ENCODE measurements at places on chromosomes 3 and 15.

GRCh38 chr3:123271466-123272159, 69.9 kb downstream of the SEC22A start:
- H3K4me3 ChIP-seq: no peak overlapping the region
- H3K36me3 ChIP-seq: no peaks in the 10 kb centered on the region
- no peak overlapping the region for H3K27ac ChIP-seq

DNA sequence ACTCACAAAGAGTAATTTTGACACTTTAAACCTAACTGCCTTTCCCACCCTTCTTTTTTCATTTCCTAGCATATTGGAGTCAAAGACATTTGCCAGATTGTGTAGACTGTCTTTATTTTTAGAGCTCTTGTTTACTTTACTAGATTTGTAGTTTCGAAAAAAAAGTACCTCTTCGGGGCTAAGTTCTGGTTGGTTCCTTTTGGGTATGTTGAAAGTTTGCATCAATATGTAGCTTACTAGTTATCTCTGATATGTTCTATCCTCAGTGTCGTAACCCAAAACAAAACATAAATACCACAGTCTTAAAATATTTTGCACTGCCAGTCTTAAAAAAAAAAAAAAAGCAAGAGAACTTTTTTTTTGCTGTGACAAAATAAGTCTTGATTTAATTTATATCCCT, 52.2 kb downstream of the REC114 start:
- no peaks in the 10 kb centered on the region for H3K27me3 ChIP-seq
- H3K4me1 ChIP-seq: no peaks in the 10 kb centered on the region
- H3K36me3 ChIP-seq: no peaks in the 10 kb centered on the region
- no peak overlapping the region for H3K4me3 ChIP-seq
- H3K27ac ChIP-seq: no peak overlapping the region
- no peak for DNase-seq

- no peak overlapping the region for H3K27ac ChIP-seq
- H3K27me3 ChIP-seq: no peaks in the 10 kb centered on the region
- no peaks in the 10 kb centered on the region for H3K36me3 ChIP-seq
- no peak overlapping the region for H3K4me3 ChIP-seq
- no peaks in the 10 kb centered on the region for H3K4me1 ChIP-seq
These were observed 80.7 kb upstream of the ALDH1L1 start for GRCh38 chr3:126261037-126261436.

DNA sequence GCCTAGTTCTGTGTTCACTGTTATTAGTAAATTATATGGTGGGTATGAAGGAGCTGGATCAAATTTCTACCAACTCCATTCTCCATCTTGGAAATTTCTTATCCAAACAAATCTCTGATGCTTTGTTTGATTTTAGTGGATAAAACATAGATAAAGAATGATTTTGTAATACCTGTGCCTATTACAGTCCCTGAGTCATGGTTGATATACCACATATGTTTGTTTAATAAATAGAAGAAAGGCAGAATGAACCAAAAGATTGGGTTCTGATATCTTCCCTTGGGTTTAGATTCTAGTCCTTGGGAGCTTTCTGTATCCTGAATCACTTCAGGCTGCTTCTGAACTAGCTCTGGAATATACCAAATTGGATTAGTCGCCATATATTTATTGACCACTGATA, 203.6 kb downstream of the PDCD6IP start:
- no peak overlapping the region for H3K4me3 ChIP-seq
- H3K27me3 ChIP-seq: no peaks in the 10 kb centered on the region
- H3K27ac ChIP-seq: no peak overlapping the region
- H3K4me1 ChIP-seq: no peaks in the 10 kb centered on the region
- H3K36me3 ChIP-seq: no peaks in the 10 kb centered on the region
- DNase-seq: no peak

DNA sequence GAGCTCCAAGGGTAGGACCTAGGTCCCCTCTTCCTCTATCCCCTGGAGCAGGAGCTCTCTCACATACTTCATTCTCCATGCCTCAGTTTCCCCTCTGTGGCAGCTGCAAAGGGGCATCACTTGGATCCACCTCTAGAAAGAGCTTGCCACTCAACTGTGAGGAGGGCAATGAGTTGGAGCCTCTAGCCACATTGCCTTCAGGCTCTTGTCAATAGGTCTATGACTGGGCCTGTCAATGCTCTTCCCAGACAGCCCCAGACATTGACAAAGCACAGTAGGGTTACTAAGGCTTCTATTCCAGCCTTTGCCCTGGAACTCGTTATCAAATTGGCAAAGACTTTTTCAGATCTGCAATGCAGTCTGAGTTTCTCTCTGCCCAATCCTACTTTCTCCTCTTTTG, 4.4 kb upstream of the VIPR1 start:
- peaks cover 6% of the 10 kb centered on the region for H3K4me1 ChIP-seq
- H3K36me3 ChIP-seq: no peaks in the 10 kb centered on the region

DNA sequence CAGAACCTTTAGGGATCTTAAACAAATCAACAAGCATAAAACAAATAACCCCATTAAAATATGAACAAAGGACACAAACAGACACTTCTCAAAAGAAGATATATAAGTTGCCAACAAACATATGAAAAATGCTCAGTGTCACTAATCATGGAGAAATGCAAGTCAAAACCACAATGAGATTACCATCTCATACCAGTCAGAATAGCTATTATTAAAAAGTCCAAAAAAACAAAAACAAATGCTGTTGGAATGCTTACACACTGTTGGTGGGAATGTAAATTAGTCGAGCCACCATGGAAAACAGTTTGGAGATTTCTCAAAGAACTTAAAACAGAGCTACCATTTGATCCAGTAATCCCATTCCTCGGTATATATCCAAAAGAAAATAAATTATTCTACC, 423.6 kb downstream of the OTOL1 start:
- no peaks in the 10 kb centered on the region for H3K27me3 ChIP-seq
- no peaks in the 10 kb centered on the region for H3K36me3 ChIP-seq
- no peaks in the 10 kb centered on the region for H3K4me1 ChIP-seq
- DNase-seq: no peak
- no peak overlapping the region for H3K27ac ChIP-seq

GRCh38 chr15:31447931-31448634, 121.4 kb downstream of the KLF13 start:
- no peaks in the 10 kb centered on the region for H3K27me3 ChIP-seq
- DNase-seq: no peak
- no peak overlapping the region for H3K27ac ChIP-seq
- H3K36me3 ChIP-seq: no peaks in the 10 kb centered on the region

DNA sequence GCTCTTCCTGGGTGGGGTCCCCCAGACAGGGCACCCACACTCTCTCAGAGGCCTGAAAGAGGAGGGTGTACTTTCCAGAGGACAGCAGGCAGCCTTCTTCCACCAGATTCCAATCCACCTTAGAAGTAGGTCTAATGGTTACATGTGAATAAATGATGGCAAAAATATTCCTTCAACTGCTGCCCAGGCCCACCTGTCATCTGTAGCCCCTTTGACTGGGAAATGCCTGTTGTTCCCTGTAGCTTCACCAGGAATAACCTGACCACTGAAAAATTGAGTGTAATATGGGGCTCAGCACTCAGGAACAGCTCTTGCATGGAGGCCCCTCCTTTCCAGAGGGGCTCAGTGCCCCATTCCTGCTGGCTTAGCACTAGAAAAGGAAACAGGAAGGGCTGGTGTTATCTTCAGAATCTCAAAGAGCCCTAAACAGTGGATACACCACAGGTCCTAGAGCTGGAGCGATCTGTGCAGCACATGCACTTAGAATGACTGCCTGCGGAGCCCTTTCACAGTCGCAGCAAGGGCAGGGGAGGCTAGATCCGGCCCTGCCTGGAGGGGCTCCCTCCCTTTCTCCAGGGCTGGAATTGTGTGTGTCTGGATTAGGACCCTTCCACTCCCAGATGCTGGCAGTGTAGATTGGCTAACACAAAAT, 32.1 kb downstream of the SLC22A14 start:
- no peak overlapping the region for H3K27ac ChIP-seq
- no peaks in the 10 kb centered on the region for H3K4me1 ChIP-seq
- no peaks in the 10 kb centered on the region for H3K36me3 ChIP-seq

DNA sequence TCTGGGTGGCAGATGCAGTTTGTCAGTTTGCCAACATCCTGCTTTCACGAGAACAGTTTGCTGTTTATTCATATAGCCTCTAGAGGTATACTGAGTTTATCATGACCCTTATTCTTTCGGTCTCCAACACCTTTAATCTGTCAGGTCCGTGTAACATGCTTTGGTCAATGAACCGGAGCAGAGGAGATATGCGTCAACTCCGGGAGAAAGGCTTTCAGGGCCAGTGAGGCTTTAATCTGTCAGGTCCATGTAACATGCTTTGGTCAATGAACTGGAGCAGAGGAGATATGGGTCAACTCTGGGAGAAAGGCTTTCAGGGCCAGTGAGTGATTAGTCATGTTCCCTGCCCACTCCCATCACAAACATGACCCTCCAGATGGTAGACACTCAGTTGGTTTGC, 16.9 kb upstream of the GPD1L start:
- no peaks in the 10 kb centered on the region for H3K4me1 ChIP-seq
- no peaks in the 10 kb centered on the region for H3K27me3 ChIP-seq
- H3K27ac ChIP-seq: no peak overlapping the region
- no peaks in the 10 kb centered on the region for H3K36me3 ChIP-seq
- no peak for DNase-seq

Data from GM12878 (cell line).